CD4-positive, alpha-beta T cell treated with Interleukin-1 beta for 1 hour (primary cell): ENCODE measurements at places on chromosomes 6 and 20.

- no peak for DNase-seq
These were observed 9.4 kb upstream of the STX11 start for GRCh38 chr6:144140867-144141266.

DNA sequence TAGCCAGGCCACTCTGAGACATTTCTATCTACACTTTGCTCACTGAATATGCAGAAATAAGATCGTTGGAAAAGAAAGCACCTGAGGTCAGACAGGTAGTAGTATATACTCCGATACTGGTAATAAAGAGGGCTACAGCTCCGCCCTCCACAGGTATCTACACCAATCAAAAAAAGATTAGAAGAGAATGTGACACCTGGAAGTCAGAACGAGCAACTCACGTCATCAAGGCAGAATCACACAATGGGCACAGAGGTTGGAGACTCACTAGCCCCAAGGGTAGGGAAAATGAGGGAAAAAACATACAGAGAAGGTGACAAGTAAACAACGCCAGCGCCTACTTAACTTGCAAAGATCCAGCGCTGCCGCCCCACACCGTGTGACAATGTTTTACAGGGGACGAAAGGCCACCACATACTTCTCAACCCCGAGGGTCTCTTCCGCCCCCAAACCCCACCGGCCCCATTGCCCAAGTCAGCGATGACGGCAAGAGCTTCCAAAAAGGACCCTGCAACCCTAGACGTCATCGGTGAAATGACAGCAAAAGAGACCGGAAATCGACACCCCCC lies 653 bp downstream of the LMBRD1 start:
- DNase-seq, result peak; percentile 75

- DNase-seq, result peak; percentile 35
These were observed 33.0 kb upstream of the FILIP1 start for GRCh38 chr6:75526502-75527127.

DNA sequence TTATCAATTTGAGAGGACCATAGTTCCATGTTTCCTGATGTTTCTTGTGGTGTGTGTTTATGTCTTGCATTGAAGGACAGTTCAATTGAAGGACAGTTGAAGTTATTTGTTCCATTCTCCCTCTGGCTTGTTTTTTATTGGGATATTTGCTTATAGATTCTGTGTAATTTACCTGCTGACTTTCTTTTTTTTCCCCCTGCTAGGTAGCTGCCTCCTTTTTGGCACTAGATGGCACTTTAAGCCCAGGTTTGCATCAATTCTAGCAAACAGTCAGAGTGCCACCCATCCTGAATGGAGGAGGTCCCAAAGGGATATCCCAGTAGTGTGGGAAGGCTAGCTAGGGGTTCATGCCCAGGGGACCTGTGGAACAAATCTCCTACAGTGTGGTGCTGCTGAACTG lies 78.1 kb downstream of the CFAP61 start:
- DNase-seq, result no peak

DNA sequence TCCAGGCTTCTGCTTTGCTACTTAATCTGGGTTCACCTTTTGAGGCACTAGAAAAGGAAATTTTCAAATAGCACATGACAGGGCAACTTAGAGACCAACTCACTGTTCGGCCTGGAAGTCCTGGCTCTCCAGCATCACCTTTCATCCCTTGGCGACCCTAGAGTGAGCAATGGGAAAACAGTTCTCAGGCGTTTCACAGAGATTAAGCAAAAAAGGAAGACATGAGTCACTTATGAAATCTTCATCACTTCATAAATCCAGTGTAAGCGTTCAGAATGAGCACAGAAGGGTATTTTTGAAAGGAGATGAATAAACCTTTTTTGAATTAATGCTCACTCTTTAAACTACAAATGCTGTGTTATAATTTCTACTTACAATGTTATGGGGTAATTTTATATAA lies 104.0 kb downstream of the COL12A1 start:
- no peak for DNase-seq

- DNase-seq, result no peak
These were observed 59.0 kb upstream of the TFB1M start for GRCh38 chr6:155373276-155373675.

DNA sequence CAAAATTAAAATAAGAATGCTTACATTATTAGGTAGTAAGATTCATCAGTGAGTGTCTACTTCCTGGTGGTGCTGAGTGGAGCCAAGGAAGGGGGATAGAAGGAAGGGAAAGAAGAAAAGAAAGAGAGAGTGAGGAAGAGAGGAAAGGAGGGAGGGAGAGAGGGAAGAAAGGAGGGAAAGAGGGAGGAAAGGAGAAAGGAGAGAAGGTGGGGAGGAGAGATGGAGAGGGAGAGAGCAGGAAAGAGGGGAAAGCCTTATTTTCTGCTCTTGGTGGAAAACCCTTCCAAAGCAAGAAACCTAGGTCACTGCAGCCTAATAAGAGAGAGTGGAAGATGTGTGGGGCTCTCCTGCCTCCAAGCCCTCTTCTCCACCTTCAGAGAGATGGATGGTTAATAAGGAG lies 90.2 kb upstream of the EEF1E1 start:
- DNase-seq, result no peak

GRCh38 chr6:33808641-33809180 lies 4.9 kb upstream of the MLN start:
- DNase-seq, result no peak

GRCh38 chr6:137233911-137234863 lies 15.0 kb upstream of the IFNGR1 start:
- DNase-seq, result peak; percentile 11

- DNase-seq, result no peak
These were observed 72.0 kb upstream of the THEMIS start for GRCh38 chr6:127972815-127973214.

GRCh38 chr6:141110481-141110880 lies 1022.2 kb upstream of the GJE1 start:
- no peak for DNase-seq

DNA sequence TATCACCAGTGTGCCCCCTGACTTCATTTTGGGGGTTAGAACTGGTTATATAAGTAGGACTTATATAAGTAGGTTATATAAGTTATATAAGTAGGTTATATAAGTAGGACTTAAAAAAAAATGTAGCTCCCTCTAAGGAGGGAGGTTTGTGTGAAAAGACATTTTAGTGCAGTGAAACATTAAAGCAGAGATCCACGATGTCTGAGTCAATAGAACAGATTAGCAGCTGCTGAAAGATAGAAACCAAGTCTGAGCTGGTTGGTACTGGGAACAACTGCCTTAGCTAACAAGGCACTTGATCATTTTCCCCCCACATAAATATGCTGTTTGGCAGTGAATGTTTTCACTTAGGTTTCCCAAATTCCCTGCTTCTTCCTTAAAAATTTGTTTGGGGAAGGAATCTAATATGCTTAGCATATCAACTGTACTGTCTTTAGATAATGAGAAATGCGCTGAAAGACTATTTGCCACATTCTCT lies 2.1 kb upstream of the RPS12 start:
- DNase-seq, result no peak

- no peak for DNase-seq
These were observed 132.1 kb downstream of the AIG1 start for GRCh38 chr6:143192766-143193165.

DNA sequence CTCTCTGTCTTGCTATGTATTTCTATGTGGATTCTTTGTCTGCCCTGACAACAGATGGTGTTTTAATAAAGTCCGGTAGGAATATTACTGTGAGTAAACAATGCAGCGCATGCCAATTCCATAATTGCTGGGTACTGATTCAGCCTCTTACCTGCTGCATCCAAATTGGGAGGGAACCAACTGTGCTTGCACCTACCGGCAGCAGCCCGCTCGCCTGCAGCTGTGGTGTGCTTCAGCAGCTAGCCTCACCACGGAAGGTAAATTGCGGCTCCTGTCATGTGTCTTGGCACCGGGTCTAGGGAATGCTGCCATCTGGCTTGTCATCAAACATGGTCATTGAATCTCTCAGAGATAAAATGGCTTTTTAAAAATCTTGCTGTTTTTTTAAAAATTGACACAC lies 704.8 kb upstream of the SLC35B3 start:
- no peak for DNase-seq

DNA sequence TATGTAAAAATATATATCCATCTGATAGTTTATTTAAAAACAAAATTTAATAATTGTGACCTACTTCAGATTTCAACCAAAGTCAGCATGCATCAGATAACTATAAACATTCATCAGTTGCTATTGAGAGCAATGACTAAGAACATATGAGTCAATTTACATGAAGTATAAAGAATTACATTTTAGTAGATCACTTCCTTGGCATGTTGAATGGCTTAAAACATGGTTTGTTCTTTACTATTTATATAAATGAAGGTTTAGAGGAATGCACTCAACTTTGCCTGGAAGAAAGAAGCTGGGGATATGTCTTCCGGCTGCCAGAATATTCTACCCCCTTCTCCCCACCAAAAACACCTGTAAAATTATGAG lies 6.4 kb upstream of the FAM217A start:
- no peak for DNase-seq

GRCh38 chr20:64038565-64039292 lies 2.7 kb downstream of the C20orf204 start:
- peak; percentile 79 for DNase-seq

DNA sequence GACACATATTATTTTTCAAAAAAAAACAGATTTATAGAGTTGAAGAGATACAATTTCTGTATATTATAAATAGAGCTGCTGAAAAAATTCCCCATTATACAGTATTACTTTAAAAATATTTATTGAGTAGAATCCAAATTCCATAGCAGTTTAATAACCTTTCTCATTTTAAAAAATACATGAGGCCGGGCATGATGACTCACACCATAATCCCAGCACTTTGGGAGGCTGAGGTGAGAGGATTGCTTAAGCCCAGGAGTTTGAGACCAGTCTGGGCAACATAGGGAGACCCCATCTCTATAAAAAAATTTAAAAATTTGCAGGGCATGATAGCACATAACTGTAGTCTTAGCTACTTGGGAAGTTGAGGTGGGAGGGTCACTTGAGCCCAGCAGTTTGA lies 13.0 kb downstream of the ATRN start:
- no peak for DNase-seq

DNA sequence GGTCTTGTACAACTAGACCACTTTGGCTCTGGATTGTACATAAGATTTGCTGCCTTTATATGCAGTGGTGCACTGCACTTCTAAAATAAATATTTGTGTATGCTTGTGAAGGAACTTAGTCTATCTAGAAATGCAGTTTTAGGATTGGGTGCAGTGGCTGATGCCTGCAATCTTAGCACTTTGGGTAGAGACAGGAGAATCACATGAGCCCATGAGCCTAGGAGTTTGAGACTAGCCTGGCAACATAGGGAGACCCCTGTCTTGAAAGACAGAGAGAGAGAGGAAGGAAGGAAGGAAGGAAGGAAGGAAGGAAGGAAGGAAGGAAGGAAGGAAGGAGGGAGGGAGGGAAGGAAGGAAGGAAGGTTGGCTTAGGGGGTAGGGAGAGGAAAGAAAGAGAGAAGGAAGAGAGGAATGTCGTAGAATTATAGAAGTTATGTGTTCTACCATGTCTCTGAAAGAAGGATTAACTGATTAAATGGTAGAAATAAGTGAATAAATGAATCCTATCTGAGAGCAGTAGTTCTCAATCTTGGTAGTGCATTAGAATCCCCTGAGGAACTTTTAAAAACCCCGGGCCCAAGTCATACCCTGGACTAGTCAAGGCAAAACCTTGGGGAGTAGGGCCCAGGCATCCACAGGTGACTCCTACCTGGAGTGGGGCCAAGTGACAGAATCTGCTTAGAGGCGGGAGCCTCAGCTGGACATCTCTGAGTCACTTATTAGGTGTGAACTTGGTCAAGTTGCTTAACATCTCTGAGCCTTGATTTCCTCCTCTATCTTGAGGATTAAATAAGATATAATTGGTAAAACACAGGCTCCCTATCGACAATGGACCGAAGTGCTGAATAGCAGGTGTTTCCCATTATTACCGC lies 130.3 kb downstream of the ZNF217 start:
- DNase-seq, result no peak

DNA sequence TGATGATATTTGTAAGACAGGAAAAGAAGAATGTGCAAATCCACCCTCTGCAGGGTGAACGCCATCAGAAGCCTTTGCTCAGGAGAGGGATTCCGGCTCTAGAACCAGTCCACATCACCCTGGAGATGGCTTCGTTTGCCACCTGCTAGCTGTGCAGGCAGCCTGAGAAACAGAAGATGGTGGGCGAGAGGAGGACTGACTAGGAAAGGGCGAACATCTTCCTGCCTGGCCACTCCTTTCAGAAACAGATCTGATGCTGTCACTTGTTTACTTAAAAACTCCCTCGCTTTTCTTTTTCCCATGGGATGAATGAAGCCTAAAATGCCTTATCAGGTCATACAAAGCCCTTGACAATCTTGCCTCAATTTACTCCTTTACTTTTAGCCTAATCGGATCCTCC lies 1.2 kb downstream of the PTPRA start:
- no peak for DNase-seq

GRCh38 chr20:47351643-47352331 lies 4.7 kb downstream of the ZMYND8 start:
- no peak for DNase-seq

DNA sequence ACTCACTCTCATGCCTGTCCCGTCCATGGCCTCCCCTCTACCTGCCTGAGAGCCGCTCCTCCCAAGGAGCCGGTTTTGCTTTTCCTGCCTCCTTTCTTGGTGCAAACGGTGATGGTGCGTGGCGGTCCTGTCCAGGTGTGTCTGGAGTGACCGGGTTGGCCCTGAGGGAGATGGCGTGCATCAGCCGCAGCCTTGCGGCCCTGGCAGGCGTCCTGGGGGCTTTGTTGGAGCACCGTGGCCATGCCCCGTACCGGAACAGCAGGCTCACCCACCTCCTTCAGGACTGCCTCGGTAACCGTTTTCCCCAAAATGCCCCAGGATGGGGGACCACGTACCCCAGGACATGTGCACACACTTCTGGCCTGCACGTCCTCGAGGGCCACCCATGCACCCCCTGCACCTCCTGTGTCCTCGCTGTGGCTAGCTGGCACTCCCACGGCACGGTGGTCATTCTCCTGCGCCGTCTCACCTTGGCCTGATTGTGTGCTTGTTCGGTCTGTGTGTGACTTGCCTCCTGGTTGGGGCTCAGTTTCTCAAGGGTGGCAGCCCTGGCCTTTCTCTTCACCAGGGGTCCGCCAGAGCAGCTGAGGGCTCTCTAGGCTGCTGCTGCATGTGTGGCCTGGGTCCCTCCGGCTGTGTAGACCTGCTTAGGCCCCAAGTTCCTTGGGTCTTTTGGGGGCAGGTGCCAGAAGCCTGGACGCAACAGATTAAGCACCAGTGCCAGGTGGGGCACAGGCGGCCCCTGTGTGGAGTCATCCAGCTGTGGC lies 36.4 kb downstream of the FRMD1 start:
- DNase-seq, result no peak

- DNase-seq, result no peak
These were observed 173.0 kb upstream of the TSHZ2 start for GRCh38 chr20:52799130-52799529.

GRCh38 chr6:11756726-11757125 lies 21.9 kb downstream of the ADTRP start:
- DNase-seq, result no peak

DNA sequence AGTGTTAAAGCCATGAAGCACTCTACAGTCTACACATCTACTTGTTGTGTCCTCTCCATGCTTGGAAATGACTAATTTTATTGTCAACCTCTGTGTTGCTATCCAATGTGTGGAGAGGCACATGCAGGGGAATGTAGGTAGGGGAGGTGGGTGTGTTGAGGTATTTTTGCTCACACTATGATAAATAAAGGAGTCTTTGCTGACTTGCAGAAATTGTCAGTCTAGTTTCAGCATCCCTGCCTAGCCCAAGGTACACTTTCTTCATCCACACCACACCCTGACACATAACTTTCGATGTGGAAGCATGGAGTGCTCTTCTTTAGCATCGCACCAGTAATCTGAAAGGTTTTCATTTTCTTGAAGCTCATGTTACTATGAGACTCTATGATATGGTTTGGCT lies 264.0 kb downstream of the TRDN start:
- no peak for DNase-seq

GRCh38 chr6:4506223-4506622 lies 270.0 kb upstream of the CDYL start:
- no peak for DNase-seq
